ENCODE measurements at places on chromosomes 1 and 21. TPM values are rescaled to one million over a fixed set of nuclear protein-coding genes. Genes with fewer than 3 reads are reported as not detected.

The PIGR gene
- total RNA-seq: not detected

The SPRR1A gene
- not detected for total RNA-seq

The SLC45A1 gene
- 0.52 TPM for total RNA-seq

The RASAL2 gene
- 21.8 TPM for total RNA-seq

The ETNK2 gene
- total RNA-seq: 16.7 TPM

The BRINP3 gene
- total RNA-seq: not detected

The ADAM30 gene
- total RNA-seq: not detected

The GNG12 gene
- total RNA-seq: 9.3 TPM

The RGS16 gene
- total RNA-seq: 13.7 TPM

GRCh38 chr1:8589571-8589970, 227.9 kb downstream of the RERE start:
- H3K4me3 ChIP-seq: no peak overlapping the region
- peaks cover 21% of the 10 kb centered on the region for H3K4me1 ChIP-seq
- peak overlapping the region; percentile 9 for H3K27ac ChIP-seq
- DNase-seq: no peak
- H3K36me3 ChIP-seq: peaks cover 20% of the 10 kb centered on the region

DNA sequence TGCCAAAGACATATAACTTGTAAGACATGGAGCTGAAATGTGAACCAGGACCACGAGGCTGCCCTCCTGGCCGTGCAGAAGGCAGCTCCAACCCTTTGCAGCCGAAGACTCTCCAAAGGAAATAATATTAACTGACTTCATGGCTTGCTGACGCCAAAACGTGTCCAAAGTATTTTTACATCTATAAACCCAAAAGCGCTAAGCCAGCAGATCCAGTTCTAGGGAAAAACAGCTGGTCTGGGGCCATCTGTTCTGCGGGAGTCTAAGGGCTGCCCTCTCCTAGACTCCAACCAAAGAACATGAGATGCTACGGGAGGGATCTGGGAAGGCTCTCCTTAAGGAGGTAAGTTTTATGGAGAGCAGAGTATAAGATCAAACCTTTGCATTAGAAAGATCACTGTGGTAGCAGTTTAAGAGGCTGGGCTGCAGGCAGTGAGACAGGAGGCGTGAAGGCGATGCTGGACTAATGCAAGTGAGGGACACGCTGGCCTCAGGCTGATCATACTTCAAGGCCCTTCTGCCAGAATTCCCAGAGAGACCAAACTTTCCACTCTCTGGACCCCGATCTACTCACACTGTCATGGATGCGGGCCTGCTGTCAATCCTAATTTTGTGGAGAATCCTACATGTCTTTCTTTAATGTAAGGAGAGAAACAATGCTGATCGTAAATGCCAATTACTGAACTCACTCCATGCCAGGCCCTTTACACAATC, 1.2 kb downstream of the TMEM53 start:
- H3K4me3 ChIP-seq: peak overlapping the region; percentile 86
- no peak overlapping the region for H3K27ac ChIP-seq
- H3K4me1 ChIP-seq: no peaks in the 10 kb centered on the region
- no peaks in the 10 kb centered on the region for H3K27me3 ChIP-seq

GRCh38 chr1:15321601-15322000, 74.6 kb downstream of the FHAD1 start:
- H3K4me3 ChIP-seq: no peak overlapping the region
- H3K36me3 ChIP-seq: no peaks in the 10 kb centered on the region
- no peak for DNase-seq
- no peaks in the 10 kb centered on the region for H3K27me3 ChIP-seq
- no peak overlapping the region for H3K27ac ChIP-seq
- no peaks in the 10 kb centered on the region for H3K4me1 ChIP-seq

GRCh38 chr1:7638078-7638477, 133.0 kb upstream of the VAMP3 start:
- DNase-seq: peak; percentile 73
- H3K4me1 ChIP-seq: peaks cover 10% of the 10 kb centered on the region
- no peak overlapping the region for H3K4me3 ChIP-seq
- H3K27me3 ChIP-seq: no peaks in the 10 kb centered on the region
- peak overlapping the region; percentile 29 for H3K27ac ChIP-seq

DNA sequence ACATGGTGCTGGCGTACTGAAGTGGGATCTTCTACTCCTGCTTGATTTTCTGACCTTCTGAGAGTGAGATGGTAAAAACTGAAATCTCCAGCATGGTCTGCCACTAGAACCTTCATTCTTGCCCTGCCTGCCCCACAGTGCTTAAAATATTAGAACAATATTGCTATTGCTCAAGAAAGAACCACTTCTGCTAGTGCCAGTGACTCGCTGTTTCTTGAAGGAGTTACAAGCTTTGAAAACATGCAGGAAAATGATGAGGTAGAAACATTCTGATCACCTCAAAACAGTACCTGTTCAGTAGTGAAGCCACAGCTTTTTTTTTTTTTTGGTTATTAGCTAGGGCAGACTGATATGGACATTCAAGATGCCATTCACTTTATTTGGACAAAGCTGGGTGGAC, 95.3 kb downstream of the BACH1 start:
- H3K36me3 ChIP-seq: no peaks in the 10 kb centered on the region
- DNase-seq: no peak
- no peak overlapping the region for H3K27ac ChIP-seq
- no peaks in the 10 kb centered on the region for H3K27me3 ChIP-seq
- no peak overlapping the region for H3K4me3 ChIP-seq
- no peaks in the 10 kb centered on the region for H3K4me1 ChIP-seq

DNA sequence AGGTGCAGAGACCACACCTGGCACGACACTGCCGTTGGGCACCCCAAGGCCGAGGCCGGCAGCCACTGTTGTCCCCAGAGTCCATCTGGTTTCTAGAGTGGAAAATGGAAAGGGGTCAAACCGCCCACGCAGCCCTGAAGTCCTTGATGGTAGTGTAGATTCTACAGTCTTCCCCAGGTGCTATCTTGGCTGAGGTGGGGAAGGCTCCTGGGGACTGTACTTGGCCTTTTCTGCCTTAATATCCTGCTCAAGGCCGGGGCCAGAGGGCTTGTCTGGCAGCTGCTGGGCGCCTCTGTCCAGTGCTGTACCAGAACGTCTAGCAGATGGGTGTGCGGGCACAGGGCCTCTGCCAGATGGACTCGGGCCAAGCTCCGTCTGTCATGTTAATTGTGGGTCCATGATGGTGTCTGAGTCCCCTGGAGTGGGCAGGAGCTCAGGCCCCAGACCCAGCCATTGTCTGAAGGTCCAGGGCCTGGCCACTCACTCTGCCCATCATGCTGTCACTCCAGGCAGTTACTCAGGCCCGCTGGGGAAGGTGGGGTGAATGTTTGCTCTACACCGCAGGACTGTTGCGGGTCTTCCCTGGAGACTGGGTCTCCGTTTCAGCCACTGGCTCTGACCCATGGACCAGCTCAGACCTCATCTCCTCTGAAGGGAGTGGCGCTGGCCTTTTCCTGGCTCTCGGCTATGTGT, 161.9 kb upstream of the COL6A1 start:
- no peaks in the 10 kb centered on the region for H3K27me3 ChIP-seq
- no peaks in the 10 kb centered on the region for H3K4me1 ChIP-seq
- H3K27ac ChIP-seq: no peak overlapping the region
- no peak for DNase-seq

DNA sequence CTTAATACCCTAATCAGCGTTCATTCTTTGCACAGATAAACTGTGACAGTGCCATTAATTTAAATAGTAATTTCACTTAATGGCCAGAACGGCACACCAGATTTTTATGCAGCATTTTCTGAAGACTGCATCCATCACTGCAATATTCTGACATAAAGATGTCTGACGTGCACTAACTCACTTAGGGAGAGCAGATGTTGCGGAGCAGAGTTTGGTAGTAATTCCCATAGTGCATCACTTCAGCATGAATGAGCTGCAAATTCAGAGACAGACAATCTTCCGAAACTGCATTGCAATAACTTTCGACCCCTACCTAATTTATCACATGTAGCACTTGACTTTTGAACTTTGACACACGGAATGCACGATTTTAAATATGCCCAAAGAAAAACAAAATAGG, 225.3 kb downstream of the KCTD3 start:
- DNase-seq: no peak
- no peak overlapping the region for H3K4me3 ChIP-seq
- H3K4me1 ChIP-seq: no peaks in the 10 kb centered on the region
- no peak overlapping the region for H3K27ac ChIP-seq
- no peaks in the 10 kb centered on the region for H3K36me3 ChIP-seq

GRCh38 chr1:24343412-24344089, 24.4 kb downstream of the GRHL3 start:
- no peaks in the 10 kb centered on the region for H3K27me3 ChIP-seq
- DNase-seq: no peak
- H3K27ac ChIP-seq: no peak overlapping the region
- no peak overlapping the region for H3K4me3 ChIP-seq

GRCh38 chr1:244236101-244236500, 185.0 kb downstream of the ZBTB18 start:
- H3K27ac ChIP-seq: no peak overlapping the region
- DNase-seq: no peak
- H3K36me3 ChIP-seq: no peaks in the 10 kb centered on the region
- H3K27me3 ChIP-seq: peaks cover 3% of the 10 kb centered on the region

- no peak overlapping the region for H3K27ac ChIP-seq
- H3K27me3 ChIP-seq: no peaks in the 10 kb centered on the region
- H3K36me3 ChIP-seq: peaks cover 3% of the 10 kb centered on the region
- H3K4me3 ChIP-seq: peak overlapping the region; percentile 46
Observed at GRCh38 chr1:84582802-84583587, 8.8 kb upstream of the CTBS start.

GRCh38 chr1:203069030-203069747, 16.6 kb downstream of the MYOG start:
- H3K4me3 ChIP-seq: no peak overlapping the region
- H3K27ac ChIP-seq: peak overlapping the region; percentile 32
- H3K4me1 ChIP-seq: no peaks in the 10 kb centered on the region
- H3K27me3 ChIP-seq: peaks cover under 1% of the 10 kb centered on the region
- no peak for DNase-seq

GRCh38 chr1:944341-945325, 14.4 kb downstream of the NOC2L start:
- H3K36me3 ChIP-seq: peaks cover 21% of the 10 kb centered on the region
- H3K4me3 ChIP-seq: no peak overlapping the region
- H3K4me1 ChIP-seq: peaks cover 9% of the 10 kb centered on the region

Measured in endodermal cell (in vitro differentiated cells).